ENCODE measurements at places on chromosomes 16 and 17. TPM values are rescaled to one million over a fixed set of nuclear protein-coding genes. Genes with fewer than 3 reads are reported as not detected.

DNA sequence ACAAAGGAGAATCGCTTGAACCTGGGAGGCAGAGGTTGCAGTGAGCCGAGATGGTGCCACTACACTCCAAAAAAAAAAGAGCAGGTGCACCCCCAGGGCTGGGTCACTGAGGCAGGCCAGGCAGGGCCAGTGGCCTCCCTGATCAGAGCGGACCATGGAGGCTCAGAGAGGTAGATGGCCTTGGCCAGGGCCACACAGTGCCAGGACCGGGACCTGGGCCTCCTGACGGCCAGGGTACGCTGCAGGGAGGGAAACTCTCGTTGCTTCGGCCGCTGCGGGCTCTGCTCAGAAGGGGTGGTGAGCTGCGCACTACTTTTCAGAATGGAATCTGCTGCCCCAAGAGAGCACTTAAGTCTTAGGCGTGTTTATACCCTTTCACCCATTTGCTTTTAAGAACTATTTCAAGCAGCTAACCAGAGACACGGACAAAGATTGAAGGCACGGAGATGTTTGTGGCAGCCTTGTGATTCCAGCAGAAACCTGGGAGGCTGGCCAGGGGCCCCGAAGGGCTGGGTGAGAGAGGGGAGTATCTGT, 17.1 kb downstream of the MYO1C start:
- no peak for DNase-seq

DNA sequence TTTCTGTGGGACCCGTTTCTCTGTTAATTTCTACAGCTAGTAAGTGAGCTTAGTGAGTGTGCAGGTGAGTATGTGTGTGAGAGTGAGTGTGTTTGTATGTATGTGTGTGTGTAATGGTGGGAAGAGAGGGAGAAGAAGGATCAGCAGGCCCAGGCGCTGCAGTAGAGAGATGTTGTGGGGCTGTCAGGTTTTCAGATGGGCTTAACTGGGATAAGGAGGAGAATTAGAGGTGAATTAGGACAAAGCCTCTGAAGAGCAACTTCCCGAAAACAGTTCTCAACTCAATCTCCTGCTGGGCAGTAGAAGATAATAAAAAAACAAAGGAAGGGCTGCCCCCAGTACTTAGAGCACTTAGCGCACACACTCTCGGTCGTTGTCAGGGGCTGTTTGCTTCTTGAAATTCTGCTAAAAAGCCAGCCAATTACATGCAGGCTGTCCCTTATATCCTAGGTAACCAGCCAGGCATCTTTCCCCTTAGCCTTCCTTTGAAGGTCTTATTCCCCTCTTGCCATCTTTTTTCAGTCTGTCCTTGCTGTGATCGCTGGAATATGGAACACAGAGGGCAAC, 63.4 kb downstream of the CLEC16A start:
- DNase-seq: no peak

DNA sequence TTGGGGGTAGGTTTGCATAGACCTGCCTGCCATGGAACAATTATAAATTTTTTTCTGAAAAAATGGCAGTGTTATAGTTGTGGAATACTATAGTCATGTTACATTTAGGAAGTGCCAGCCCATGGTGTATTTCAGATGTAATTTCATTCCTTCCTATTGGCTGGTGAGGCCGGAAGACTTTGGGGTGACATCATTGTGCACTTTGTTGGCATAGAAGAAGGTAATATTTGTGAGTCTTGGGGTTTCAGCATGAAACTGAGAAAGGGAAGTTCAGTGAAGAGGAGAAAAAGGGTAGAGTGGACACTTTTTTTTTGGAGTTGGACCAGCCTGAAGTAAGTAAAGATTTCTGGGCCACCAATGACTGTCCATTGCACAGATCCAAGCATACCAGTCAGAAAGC, 16.0 kb upstream of the HEATR6 start:
- DNase-seq: no peak

GRCh38 chr17:50269477-50270434, 4.5 kb upstream of the TMEM92 start:
- no peak for DNase-seq

- no peak for DNase-seq
Observed at GRCh38 chr17:48483471-48484131, 47.2 kb downstream of the HOXB1 start.

- DNase-seq: no peak
Observed at GRCh38 chr17:5210614-5211252, 19.1 kb upstream of the ZNF594 start.

GRCh38 chr17:42997390-42997983, 732 bp upstream of the RPL27 start:
- DNase-seq: no peak

DNA sequence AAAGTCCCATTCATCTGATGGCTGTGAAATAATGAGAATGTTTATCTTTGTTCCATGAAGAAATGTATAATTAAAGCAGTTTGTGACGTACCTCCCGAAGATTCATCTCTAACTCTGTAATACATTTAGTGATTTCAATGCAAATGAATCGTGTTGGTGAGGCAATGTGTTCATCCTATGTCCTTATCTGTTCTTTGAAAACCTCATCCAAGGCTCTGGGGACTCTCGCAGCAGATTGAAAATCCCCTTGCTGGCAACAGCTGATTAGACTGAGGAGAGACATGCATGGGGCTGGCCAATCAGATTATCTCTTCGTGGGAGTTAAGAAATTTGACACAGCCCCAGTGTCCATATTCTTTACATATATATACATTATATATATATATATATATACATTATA, 1095.4 kb upstream of the EEF2KMT start:
- DNase-seq: no peak

DNA sequence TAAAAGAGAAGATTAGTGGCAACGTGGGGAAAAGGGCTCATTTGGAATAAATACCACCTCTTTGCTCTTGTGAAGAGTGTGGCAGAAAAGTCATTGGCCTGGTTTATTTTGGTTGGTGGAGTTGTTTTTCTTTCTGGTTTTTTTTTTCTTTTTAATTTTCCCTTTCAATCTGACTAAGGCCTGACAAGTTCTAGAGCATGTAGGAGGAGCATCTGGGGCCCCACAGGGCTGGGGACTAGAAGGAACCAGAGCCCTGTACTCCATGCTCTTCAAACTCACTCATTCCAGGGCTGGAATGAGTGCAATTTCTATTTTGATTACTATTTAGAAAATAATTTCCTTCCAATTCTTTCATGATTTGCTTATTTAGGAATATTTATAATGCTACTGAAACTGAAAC, 13.3 kb downstream of the IRX5 start:
- DNase-seq: no peak

DNA sequence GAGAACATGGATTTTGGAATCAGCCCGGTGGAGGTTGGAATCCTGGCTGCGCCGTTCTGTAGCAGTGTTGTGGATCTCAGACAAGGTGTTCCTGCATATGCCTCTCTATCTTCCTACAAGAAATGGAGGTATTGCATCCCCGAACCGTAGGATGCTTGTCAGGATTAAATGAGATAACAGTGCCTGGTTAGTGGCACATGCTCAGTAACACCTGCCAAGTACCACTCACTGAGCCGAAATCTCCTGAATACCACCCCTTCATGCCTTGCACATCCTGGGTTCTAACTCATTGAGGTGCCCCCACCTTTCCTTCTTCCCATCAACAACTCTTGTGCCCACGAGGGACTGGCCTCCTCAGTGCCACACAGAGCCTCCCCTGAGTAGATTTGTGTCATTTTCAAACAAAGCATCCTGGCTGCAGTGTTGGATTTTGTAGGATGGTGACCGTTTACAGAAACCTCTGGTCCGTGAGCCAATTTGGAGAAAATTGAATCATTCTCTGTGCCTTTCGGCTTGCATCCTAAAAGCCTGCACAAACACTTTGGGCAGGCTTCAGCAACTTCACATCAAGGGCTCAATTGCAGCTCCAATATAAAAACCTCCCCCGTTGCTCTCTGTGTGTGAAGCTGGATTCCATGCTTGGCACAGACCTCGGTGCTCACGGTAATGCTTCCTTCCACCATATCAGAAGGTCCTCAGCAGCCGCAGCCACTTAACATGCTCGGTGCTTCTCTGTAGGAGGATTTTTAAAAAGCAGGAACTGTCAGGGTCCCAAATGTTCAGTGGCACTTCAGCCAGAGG, 84.2 kb downstream of the WWOX start:
- peak; percentile 81 for DNase-seq

- DNase-seq: no peak
Observed at GRCh38 chr16:19844945-19845641, 39.6 kb downstream of the GPRC5B start.

- no peak for DNase-seq
Observed at GRCh38 chr17:38512473-38513058, 84.3 kb downstream of the ARHGAP23 start.

GRCh38 chr17:34673516-34673915, 94.1 kb downstream of the TMEM132E start:
- DNase-seq: no peak

DNA sequence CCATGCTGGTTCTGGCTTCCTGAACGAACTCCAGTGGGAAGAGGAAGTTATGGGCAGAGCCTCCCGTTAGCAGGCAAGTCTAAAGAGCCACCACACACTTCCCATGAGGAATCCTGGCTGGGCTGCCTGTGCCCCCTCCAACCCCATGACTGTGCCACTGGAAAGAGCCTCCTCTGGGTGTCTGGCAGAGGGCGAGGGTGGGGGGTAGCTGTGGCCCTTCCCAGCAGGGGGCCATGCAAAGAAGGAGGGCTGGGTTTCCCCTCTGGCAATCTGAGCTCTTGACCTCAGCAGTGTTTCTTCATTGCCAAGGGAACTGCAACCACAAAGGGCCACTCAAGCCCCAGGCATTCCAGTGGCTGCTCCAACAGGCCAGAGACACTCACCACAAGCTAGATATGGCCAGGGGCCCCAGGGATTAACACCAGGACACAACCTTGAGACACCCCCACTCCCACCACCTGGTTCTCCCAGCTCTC, 1.7 kb upstream of the RRAD start:
- DNase-seq: no peak

DNA sequence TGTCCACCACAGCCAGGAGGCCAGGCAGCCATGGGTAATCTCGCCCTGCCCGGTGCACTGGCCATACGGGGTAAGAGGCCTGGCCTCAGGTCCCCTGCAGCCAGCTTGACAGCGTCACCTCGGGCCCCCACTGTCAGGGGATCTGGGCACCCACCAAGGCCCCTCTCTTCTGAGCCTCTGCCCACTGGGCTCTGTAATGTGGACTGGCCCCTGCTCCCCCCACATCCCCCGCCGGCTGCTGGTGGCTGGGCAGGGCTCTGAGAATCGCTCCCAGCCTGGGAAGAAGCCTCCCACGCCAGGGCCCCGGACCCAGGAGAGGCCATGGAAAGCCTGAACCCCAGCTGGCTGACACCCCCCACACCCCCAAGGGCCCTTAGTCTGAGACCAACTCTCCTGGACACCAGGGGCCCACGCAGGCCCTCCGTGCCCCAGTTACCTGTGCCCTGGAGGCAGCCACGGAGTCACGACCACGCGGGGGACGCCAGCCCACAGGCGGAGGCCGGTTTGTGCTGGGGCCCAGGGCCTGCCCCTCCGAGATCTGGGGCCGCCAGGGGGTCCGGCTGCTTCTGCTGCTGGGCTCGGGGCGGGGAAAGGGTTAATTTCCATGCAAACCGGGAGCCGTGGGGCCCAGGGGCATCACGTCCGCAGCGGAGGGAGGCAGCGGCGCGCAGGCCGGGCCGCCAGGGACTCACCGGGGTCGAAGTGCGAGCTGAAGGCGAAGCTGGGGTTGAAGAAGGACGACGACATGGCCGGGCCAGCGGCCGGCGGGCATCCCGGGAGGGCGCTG, at the start of gene PVALEF:
Gene PVALEF, plus strand, starts transcription at position 262 of the 787 bp plus-strand sequence. CDS start 15,720 bp downstream, outside the sequence.
- DNase-seq: no peak

DNA sequence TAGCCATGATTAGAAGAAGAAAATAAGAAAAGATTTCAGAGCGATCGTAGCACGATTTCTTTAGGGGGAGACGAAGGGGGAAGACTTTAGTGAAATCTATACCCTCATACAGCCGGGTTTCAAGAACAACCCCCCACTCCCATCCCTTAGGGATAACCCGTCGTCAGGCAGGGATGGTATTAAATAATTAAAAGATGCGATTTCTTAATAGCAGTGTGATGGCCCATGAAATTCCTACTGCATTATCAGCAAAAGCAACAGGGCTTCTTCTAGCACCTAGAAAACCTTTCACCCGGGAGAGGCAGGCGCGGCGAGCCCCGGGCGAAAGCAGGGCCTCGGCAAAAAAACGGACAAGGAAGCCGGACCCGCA, 1.4 kb downstream of the CDH11 start:
- no peak for DNase-seq

DNA sequence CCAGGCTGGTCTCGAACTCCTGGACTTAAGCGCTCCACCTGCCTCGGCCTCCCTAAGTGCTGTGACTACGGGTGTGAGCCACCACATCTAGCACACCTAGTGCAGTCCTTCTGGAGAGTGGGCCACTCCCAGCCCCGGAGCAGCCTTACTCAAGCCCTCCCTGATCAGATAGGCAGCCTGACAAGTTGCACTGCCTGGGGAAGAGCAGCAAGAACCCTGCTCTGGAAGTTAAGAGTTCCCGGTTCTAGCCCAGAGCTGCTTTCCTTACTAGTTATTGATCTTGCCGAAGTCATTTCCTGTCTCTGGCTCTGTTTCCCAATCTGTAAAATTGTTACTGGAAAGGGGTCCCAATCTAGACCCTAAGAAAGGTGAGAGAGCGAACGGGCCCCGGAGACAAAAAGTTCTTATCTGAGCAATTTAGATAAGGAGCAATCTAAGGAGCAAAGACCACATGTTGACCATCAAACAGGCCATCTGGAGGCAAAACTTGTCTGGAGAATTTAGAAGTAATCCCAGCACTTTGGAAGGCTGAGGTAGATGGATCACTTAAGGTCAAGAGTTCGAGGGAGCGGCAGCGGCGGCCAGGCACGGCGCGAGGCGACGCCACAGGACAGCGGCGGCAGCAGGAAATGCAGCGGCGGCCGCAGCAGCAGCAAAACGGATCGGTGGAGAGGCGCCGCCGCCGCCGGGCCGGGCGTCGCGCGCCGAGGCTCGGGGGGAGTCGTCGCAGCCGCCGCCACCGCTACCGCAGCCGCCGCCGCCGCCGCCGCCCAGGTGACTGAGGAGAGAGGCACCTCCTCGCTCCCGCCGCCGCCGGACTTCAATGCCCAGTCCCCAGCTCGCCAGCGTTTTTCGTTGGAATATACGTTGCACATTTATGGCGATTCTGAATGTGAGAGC, 4.3 kb upstream of the NAGLU start:
- DNase-seq: no peak

DNA sequence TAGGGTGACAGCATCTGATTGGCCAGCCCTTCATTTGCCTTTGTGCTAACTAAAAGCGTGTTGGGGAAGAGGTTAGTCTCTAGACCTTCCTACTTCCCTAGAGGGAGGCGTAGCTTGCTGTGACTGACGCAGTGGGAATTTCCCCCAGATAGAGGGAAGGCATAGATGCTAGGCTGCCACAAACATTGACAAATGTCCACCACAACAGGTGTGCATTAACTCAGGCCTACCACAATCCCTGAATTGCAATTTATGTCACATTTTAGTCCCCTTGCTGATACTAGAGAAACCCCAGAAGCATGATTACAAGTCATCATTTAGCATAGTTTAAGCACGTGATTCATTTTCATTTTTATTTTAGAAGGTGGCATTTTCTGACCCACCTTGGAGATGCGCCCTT, 76.3 kb upstream of the WSB1 start:
- DNase-seq: no peak

Gene SAMD14
- 0.98 TPM for total RNA-seq

Gene EXOSC6
- total RNA-seq: 17.0 TPM

Gene CD300LD
- not detected for total RNA-seq

Gene AANAT
- total RNA-seq: not detected

Gene ZNF469
- 1.4 TPM for total RNA-seq

Gene GNG13
- not detected for total RNA-seq

Gene TNS4
- total RNA-seq: not detected

Gene HLF
- 176 TPM for total RNA-seq

Gene ENPP7
- total RNA-seq: not detected

Gene KPNA2
- 19.0 TPM for total RNA-seq

Measured in esophagus muscularis mucosa (tissue), 4 donors.